CD8-positive, alpha-beta memory T cell (primary cell): ENCODE measurements at places on chromosomes 7 and 10. TPM values are rescaled to one million over a fixed set of nuclear protein-coding genes. Genes with fewer than 3 reads are reported as not detected.

DNA sequence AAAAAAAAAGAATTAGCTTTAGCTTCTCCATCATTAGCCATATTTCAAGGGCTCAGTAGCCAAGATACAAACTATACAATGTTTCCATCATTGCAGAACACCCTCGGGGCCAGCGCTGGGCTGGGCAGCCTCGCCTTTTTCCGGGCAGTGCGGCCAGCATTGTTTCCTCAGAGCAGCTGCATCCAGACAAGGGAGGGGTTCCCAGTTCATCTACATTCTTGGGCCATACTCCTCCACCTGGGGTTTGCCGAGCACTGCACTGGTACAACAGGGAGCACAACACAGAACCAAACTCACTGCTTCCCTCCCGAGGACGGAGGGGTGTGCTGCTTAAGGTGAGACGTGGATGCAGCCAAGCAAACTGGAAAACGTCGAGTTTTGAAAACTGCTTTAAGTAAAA lies 2.4 kb upstream of the PKD1L1 start:
- H3K4me1 ChIP-seq: no peaks in the 10 kb centered on the region
- no peaks in the 10 kb centered on the region for H3K27me3 ChIP-seq
- H3K27ac ChIP-seq: no peak overlapping the region
- peaks cover 8% of the 10 kb centered on the region for H3K36me3 ChIP-seq
- DNase-seq: no peak

DNA sequence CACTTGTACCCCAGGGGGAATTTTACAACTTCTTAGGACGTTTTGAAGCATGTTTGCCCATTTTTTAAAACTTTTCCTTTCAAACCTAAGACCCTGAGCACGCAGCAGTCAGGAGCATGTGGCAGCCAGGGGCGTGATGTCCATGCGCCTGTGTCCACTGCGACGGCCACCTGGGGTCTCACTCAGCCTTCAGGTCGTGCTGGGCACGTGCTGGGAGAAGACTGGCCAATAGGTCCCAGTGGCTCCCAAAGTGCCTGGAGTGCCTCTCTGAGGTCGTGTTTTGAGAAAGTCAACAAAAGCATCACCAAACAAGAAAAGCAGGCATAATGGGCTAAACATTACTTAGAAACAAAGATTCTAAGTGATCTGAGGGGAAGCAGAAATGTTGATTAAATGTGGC lies 14.8 kb downstream of the LRRC27 start:
- H3K36me3 ChIP-seq: no peaks in the 10 kb centered on the region
- H3K4me1 ChIP-seq: no peaks in the 10 kb centered on the region
- no peak overlapping the region for H3K4me3 ChIP-seq
- no peak for DNase-seq

GRCh38 chr7:156163747-156164146 lies 351.5 kb upstream of the SHH start:
- no peaks in the 10 kb centered on the region for H3K36me3 ChIP-seq
- H3K27me3 ChIP-seq: no peaks in the 10 kb centered on the region
- H3K27ac ChIP-seq: no peak overlapping the region
- no peak overlapping the region for H3K4me3 ChIP-seq
- no peaks in the 10 kb centered on the region for H3K4me1 ChIP-seq
- DNase-seq: no peak

DNA sequence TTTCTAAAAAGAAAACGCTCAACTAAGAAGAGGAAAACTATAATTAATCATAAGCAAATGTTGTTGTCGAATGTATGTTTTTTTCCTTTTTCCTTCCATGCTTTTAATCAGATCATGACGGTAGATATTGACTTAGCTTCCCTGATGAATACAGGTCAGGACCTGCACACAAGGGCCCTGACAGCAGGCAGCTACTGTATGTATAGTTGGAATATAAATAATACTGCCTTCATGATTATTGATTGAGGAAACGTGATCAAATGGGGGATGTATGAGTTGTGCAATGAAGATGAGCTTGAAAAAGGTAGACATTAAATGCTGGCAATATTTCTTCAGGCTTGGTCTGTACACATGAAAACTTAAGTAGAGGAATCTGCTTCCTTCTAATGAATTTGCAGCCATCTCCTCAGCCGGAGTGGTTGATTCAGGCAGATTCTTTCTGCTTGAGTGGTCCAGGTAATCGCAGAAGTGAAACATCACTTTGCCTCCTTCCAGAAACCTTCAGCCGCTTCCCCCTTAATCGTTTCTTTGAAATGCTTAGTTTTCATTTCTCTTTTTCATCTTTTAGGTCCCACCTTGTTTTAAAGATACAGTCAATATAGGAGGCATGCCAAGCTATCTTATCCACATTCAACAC lies 656.5 kb downstream of the SDK1 start:
- H3K4me1 ChIP-seq: no peaks in the 10 kb centered on the region
- H3K27ac ChIP-seq: no peak overlapping the region
- no peaks in the 10 kb centered on the region for H3K36me3 ChIP-seq
- H3K27me3 ChIP-seq: no peaks in the 10 kb centered on the region

The HPSE2 gene
- polyA plus RNA-seq: 1.2 TPM

- peaks cover 33% of the 10 kb centered on the region for H3K27me3 ChIP-seq
- no peak for DNase-seq
- no peak overlapping the region for H3K4me3 ChIP-seq
- H3K4me1 ChIP-seq: peaks cover 23% of the 10 kb centered on the region
- no peak overlapping the region for H3K27ac ChIP-seq
Measured at GRCh38 chr10:28681928-28682750, 4.8 kb downstream of the BAMBI start.

GRCh38 chr7:149725426-149725821 lies 48.0 kb downstream of the ZNF467 start:
- no peaks in the 10 kb centered on the region for H3K27me3 ChIP-seq
- H3K4me1 ChIP-seq: no peaks in the 10 kb centered on the region
- H3K27ac ChIP-seq: no peak overlapping the region
- DNase-seq: no peak
- H3K4me3 ChIP-seq: no peak overlapping the region

DNA sequence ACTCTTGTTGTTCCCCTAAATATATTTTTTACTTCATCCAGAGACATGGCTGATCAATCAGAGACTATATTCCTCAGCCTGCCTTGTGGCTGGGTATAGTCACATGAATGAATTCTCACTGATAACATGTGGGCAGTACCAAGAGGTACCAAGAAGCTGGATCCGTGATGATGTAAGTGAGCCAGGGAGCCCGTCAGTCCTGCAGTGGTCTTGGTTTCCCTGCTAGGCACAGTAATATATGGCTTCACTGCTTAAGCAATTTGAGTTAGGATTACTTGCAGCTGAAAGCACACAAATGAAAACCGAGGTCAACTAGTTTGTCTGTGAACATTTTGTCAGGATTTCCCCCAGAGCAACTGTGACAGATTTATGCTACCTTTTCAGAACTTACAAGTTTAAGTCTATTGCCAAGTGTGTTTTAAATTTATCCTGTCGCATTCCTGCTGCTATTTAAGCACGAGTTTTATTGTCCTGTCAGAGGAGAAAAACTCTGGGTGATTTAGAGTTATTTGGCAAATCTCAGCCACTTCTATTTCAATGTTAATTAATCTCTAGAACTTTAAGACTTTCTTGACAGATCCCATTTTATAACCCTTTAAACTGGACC lies 381.8 kb downstream of the PHF14 start:
- DNase-seq: no peak
- no peak overlapping the region for H3K27ac ChIP-seq
- no peak overlapping the region for H3K4me3 ChIP-seq
